ENCODE measurements at places on chromosomes 11 and 22. TPM values are rescaled to one million over a fixed set of nuclear protein-coding genes. Genes with fewer than 3 reads are reported as not detected.

The SLC22A6 gene
- polyA plus RNA-seq, result not detected

The TUBGCP6 gene
- polyA plus RNA-seq, result 42.8 TPM

The MN1 gene
- polyA plus RNA-seq, result 0.11 TPM

The DEPDC7 gene
- polyA plus RNA-seq, result 14.2 TPM

The SHANK3 gene
- 0.88 TPM for polyA plus RNA-seq

The CYB5R2 gene
- polyA plus RNA-seq, result 0.23 TPM

The ZNF202 gene
- 11.3 TPM for polyA plus RNA-seq

The SEPTIN5 gene
- polyA plus RNA-seq, result 10.4 TPM

The MCAT gene
- 13.1 TPM for polyA plus RNA-seq

The TSSK2 gene
- polyA plus RNA-seq, result not detected

- peak; percentile 41 for DNase-seq
These were observed 3.2 kb upstream of the EMID1 start for GRCh38 chr22:29202212-29203192.

DNA sequence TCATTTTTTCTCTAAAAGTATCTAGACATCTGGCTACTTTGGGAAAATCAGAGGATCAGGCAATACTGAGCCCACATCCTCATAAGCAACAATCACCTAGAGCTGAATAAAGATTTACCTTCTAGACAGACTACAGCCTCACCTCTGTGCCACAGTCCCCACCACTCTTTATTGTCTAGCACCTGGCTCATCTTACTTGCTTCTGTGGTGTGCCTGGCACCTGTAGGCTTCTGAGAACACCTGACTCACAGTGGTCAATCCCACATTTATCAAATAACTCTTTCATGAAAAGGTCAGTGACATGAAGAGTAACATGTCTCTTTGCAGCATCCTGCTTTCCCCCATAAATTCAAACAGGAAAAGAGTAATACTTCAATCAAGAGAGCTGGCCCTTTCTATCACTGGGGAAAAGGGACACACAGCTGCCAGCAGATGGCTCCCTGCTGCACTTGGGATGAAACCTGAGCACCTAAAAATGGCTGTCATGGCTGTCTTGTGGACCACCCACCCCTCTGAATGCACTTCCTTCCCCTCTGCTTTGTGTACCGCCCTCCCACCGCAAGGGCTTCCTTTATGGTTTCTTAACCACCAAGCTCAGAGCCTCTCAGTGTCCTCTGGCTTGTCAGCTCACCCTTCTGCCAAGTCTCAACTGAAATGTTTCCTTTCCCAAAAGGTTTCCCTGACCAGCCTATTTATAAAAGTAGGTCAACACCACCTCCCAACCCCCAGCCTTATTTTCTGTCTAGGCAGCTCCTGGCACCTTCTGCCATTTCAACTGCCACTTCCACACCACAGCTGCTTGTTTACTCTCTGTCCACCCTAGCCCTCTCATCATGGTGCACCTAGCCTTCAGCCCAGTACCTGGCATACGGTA lies 9.3 kb downstream of the TFIP11 start:
- peak; percentile 59 for DNase-seq

DNA sequence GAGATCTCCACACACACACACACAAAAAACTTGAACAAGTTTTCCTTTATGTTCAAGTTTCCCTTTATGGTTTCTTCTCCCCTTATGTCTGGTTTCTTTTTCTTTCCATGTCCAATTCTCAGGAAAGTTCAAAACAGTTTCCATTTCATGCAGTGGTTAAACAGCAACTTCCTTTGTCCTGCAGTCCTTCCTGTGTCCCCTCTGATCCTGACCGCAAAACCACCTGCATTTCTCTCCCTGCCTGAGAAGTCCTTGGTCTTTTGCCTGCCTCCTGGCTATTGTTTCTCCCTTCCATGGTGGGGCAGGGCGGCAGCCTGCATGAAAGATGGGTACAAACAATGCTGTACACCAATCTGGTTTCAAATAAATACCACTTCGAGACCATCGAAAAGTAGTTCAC lies 58.3 kb upstream of the SORL1 start:
- no peak for DNase-seq

- DNase-seq, result no peak
These were observed 2.4 kb downstream of the UCP2 start for GRCh38 chr11:73980001-73980961.

DNA sequence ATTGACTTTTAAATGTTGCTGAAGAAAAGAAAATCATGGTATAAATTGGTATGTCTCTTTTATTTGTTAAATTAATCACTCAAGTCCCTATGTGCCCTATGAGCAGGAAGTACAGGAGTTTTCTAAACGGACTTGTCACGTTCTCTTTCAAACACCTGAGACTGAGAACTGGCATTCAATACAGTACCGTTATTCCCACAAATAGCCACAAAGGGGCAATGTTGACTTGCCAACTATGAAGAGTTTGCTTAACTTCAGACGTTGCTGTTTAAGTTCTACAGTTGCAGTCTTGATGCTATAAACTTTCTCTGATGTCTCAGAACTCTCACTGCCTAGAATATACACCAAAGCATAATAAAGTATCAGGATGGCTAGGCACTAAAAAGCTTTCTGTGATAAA lies 7.6 kb downstream of the OR56A1 start:
- DNase-seq, result no peak

GRCh38 chr11:20511982-20512381 lies 87.4 kb upstream of the SLC6A5 start:
- DNase-seq, result no peak

GRCh38 chr11:130580891-130581492 lies 132.5 kb downstream of the ADAMTS15 start:
- DNase-seq, result no peak

- no peak for DNase-seq
These were observed 24.8 kb upstream of the CLDN5 start for GRCh38 chr22:19548964-19549363.

DNA sequence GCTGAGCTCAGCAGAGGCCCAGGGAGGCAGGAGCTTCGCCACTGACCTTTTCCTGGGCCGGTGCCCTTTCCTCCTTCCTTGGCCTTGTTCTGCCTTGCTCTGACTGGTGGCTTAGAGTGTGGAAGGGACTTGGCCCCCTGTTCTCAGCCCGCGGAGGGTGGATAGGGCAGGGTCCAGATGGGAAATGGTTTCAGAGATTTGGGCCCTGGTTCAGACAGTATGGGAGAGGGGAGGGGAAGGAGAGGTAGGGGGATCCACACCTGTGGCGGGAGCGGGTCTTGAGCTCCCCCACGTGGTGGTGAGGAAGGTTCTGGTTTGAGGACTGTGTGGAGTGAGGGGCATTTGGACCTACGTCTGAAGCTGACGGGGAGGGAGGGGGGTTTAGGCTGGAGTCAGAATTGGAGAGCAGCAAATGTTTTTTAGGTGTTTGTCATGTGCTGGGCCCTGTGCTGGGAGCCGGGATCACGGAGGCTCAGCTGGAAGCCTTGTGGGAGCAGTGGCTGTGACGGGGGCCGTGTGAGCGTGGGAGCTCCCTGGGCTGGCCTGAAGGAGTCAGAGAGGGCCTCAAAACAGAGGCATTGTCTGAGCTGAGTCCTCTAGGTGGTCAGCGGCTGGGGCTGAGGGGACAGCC lies 27.2 kb downstream of the SHANK3 start:
- no peak for DNase-seq

DNA sequence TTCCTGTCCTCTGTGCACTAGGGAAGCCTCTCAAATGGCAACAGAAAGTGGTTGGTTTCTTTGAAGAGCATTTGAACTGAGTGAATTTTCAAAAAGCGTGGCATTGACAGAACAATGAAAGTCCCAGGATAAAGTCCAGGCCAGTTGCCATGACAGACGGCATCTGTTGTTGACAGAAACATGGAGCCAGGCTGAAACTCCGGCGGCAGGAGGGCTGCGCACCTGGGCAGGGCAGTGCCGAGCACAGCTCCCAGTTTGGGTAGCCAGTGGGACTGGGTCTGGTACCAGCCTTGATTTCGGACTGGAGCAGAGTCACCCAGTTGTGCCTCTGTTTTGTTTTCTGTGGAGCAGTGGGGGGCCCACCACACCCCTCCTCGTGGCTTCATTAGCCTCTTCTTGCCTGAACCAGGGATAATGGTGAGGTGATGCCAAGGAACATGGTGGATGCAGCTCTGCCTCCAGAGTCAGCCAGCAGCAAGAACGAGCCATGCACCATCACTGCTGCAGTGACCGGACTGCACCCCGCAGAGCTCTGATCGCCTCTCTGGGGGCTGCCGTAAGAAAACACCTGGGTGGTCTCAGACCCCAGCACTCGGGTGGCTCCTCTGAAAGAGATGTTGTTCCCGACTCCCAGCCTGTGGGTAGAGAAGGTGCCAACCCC lies 9.8 kb upstream of the SEPTIN5 start:
- DNase-seq, result no peak

- DNase-seq, result peak; percentile 39
These were observed 3.3 kb downstream of the PRR33 start for GRCh38 chr11:1888347-1888753.

DNA sequence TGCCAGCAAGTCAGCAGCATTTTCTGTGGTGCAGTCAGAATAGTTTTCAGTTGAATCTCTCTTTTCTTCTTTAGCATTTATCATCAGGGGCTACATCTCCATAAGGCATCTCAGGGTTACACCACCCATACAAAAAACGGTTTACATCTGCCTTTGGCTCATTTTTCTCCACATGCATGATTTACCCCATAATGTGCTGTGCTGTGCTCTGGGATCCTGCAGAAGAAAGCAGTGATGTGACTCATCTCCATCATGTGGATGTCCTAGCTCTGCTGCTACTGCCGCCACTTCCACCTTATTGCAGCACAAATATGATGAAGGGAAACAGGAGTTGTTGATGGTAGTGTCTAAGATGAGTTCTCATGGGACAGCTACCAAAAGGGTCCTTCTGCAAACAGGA lies 30.0 kb upstream of the CCDC179 start:
- DNase-seq, result no peak

DNA sequence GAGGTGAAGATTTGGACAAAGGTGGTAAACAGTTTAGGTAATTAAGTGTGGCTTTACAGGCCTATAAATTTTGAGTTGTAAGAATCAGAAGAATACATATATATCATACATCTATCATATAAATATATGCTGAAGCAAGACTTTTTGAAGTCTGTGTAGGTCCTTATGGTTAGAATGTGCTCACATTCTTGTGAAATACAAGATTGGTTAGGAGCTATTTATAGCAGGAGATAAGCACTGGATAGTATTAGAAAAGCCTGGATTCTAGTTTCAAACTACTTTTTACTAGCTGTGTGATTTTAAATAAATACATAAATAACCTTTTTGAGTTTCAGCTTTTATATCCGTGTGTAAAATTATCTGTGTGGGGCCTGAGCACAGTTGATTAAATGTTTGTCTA lies 42.3 kb downstream of the ANKRD42 start:
- DNase-seq, result no peak

GRCh38 chr11:46675288-46675851 lies 25.0 kb downstream of the ARHGAP1 start:
- DNase-seq, result no peak

- no peak for DNase-seq
These were observed 30.3 kb downstream of the VSTM5 start for GRCh38 chr11:93819966-93820695.

- DNase-seq, result no peak
These were observed 138.2 kb downstream of the COMMD9 start for GRCh38 chr11:36150986-36151385.

GRCh38 chr22:49535527-49536125 lies 292.0 kb downstream of the BRD1 start:
- DNase-seq, result no peak

GRCh38 chr11:119673052-119673758 lies 55.8 kb downstream of the NECTIN1 start:
- no peak for DNase-seq

DNA sequence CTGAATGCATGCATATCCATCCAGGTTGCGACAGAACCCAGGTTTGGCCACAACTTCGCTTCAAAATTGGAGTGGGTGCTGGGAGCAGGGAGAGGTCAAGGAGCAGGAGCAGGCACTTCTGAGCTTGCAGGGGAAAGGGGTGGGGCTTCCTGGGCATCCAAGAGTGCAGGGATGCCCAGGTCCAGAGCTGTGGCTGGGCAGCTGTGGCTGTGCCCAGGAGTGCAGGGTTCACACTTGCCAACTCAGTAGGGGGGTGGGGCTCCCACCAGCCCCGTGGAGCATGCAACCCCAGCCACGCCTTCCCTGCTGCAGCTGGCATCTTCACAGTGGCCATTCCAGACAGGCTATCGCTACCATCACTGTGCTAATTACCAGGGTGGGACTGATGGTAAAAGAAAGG lies 115.3 kb upstream of the MTNR1B start:
- no peak for DNase-seq

GRCh38 chr22:20051927-20052308 lies 28.1 kb upstream of the DGCR8 start:
- no peak for DNase-seq

DNA sequence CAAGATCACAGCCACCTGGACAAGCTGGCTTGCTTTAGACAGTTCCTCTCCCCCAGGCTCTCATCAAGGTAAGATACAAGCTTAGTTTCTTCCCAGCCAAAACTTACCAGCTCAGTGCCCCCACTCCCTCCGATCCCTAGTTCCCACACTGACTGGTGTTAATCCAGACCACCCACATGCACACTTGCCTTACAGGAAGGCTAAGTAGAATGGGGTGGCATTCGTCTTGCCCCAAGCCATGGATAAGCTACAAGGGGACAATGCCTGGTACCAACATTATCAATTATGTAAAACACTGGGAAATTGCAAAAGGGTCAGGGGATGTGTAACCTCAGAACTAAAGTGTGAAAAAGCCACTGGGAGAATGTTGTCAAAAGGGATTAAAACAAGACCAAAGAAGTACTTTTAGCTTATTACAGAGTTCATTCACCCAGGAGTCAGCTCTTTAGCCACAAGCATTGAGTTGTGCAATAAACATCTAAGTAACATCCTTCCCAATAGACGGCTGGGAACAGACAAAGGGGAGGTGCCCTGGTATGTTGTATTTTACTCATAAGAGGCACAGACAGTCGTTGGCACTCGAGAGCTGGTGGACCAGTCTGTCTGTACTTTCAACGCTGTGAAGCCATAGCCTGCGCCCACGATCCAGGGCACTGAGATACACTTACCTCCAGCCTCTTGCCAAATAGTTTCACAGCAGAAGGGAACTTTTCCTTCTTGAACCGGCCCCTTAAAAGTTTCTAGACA lies 1.1 kb downstream of the DHCR7 start:
- DNase-seq, result no peak

GRCh38 chr11:14140991-14141390 lies 178.5 kb downstream of the SPON1 start:
- no peak for DNase-seq

DNA sequence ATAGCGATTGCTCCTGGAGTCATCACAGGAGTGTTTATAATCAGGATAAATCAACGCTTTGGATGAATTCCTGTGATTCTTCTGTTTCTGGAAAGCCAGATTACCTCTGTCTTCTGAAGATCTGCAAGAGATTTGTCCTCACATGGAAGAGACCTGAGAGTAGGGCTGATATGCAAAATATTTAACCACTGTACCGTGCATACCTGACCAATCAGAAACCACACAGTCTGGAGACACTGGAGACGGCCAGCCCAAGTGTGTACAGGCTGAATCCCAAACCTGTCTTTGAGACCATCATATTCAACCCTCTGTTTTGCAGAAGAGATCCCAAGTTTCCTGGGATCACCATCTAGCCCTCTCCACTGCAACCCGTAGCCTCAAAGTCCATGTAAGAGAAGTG lies 50.4 kb upstream of the WT1 start:
- no peak for DNase-seq

- DNase-seq, result peak; percentile 77
These were observed 181.0 kb downstream of the MN1 start for GRCh38 chr22:27620367-27621154.

GRCh38 chr11:35415487-35415886 lies 3.9 kb downstream of the SLC1A2 start:
- no peak for DNase-seq
